A549 treated with Hydrocortisone at 1 μM for 4 hours (cell line): ENCODE measurements at places on chromosomes 12 and 14. TPM values are rescaled to one million over a fixed set of nuclear protein-coding genes. Genes with fewer than 3 reads are reported as not detected.

IQSEC3 gene
- total RNA-seq: 0.01 to 0.10 TPM in 2 of 5 replicates, not detected in the others

C3AR1 gene
- not detected in 5 replicates for total RNA-seq

PTPRR gene
- 0.21 to 0.46 TPM (median 0.36 TPM) in 5 replicates for total RNA-seq

DEPDC4 gene
- total RNA-seq: 0.28 to 1.5 TPM (median 1.2 TPM) in 5 replicates

DCN gene
- total RNA-seq: 0.22 to 0.35 TPM in 2 of 5 replicates, not detected in the others

CIT gene
- 10.1 to 17.0 TPM (median 12.0 TPM) in 5 replicates for total RNA-seq

BCL11B gene
- total RNA-seq: 0.24 to 0.46 TPM (median 0.33 TPM) in 5 replicates

NGB gene
- total RNA-seq: not detected in 5 replicates
